ENCODE measurements at places on chromosomes 12 and 14. TPM values are rescaled to one million over a fixed set of nuclear protein-coding genes. Genes with fewer than 3 reads are reported as not detected.

Gene SLC25A21
- not detected for total RNA-seq

Gene TEX22
- 0.23 TPM for total RNA-seq

Gene CIDEB
- total RNA-seq: 0.08 TPM

Gene KLHL33
- total RNA-seq: 0.23 TPM

Gene SLC17A8
- total RNA-seq: not detected

Gene ADGRD1
- 0.15 TPM for total RNA-seq

Gene ARL6IP4
- total RNA-seq: 212 TPM

Gene ARHGEF40
- total RNA-seq: 26.4 TPM

Gene CLEC4C
- not detected for total RNA-seq

Gene SYCP3
- total RNA-seq: 0.08 TPM

Gene HOXC13
- not detected for total RNA-seq

All from smooth muscle cell of the coronary artery (primary cell).